Iris pigment epithelial cell (primary cell): ENCODE measurements at places on chromosomes 6 and 20.

DNA sequence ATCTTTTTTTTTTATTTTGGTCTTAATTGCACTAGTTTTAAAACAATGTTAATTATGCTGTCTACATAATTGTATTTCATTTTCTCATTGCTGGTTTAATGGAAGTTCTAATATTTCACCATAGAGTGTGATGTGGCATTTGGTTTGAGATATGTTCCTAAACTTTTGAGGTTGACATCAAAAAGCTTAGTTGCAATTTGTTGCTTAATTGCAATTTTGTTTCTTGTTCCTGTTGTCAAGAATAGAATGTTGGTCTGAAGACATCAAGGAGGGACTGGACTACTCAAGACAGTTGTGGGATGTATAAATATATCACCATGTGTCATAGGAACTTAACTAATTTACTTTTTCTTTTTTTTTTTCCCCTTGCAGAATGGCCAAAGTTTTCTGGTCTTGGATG lies 12.5 kb downstream of the HSF2 start:
- no peak for DNase-seq

- DNase-seq = no peak
Measured at GRCh38 chr6:75199889-75200288, 6.0 kb downstream of the COL12A1 start.

DNA sequence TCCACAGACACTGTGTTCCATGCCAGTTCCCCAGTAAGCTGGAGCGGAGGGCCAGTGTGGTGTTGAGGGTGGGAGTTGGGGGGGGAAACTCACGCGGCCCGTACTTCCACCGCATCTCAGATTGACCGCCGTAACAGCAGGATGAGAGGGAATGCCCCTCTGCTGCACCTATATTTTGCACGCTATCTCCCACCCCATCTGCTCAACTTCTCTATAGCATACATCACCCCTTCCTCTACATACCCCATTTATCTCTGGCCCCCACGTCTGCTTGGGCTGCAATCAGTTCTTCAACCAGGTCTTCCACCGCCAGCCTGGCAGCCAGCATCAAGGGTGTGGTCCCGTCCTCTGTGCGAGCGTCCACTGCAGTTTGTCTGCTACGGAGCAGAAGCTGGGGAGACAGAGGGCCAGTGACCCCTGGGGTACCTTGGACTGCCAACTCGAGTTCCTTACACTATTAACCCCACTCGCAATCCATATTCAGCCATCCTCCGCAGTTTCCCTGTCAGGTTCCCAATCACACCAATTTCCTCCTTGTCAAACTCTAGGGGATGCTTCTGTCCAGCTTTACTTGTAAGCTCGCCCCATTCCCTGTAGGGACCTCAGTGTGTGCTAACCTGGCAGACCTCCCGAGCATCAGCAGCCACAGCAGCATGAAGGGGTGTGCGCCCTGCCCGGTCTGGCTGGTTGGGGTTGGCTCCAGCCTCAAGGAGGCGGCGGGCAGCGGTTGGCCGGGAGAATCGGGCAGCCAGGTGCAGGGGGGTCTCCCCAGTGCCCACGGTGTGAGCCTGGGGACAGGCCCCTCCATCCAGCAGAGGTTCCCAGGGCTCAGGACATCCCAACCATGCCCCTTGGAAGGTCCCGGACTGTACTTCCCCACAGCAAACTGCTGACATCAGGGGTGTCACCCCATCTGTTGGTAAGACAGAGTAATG lies 4.5 kb upstream of the GPSM3 start:
- peak; percentile 21 for DNase-seq

- DNase-seq = peak; percentile 45
Measured at GRCh38 chr6:1255636-1256365, 56.1 kb upstream of the FOXQ1 start.

- DNase-seq = no peak
Measured at GRCh38 chr6:157265635-157266034, 57.7 kb downstream of the TMEM242 start.

GRCh38 chr6:15297895-15298590 lies 52.2 kb downstream of the JARID2 start:
- DNase-seq = peak; percentile 58

DNA sequence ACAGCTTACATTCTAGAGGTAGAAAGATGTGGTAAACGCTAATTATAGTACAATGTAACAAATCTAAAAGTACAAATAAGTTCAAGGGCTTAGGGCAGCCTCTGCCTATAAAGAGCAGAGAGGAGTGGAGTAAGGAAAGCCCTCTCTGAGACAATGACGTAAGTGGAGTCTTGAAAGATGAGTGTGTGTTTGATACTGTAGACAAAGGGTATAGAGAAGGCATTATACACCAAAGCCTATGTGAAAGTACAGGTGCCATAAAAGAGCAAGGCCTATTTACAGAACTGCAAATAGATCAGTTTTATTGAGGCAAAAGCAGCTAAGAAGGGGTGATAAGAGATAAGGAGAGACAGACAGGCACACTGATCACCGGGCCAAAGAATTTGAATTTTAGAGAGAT lies 10.9 kb downstream of the GOPC start:
- peak; percentile 57 for DNase-seq

GRCh38 chr6:83976037-83976755 lies 57.4 kb upstream of the MRAP2 start:
- no peak for DNase-seq

DNA sequence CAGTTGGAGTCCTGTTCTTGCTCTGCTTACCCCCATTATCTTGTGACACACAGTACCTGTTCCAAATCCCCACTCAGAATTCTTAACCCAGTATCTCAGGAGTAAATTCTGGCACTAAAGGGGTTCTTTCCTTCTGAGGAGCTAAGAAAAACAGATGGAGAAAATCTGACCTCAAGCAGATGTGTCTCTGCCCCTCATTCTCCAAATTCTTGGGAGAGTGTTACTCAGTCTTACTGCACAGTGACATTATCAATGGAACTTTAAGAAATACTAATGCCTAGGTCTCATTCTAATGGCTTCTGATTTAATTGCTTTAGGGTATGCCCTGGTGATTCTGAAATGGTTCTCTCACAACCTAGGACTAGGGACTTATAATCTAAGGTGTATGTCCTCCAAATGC lies 40.6 kb upstream of the PTPRK start:
- no peak for DNase-seq

GRCh38 chr6:16108921-16109658 lies 19.8 kb upstream of the MYLIP start:
- no peak for DNase-seq

DNA sequence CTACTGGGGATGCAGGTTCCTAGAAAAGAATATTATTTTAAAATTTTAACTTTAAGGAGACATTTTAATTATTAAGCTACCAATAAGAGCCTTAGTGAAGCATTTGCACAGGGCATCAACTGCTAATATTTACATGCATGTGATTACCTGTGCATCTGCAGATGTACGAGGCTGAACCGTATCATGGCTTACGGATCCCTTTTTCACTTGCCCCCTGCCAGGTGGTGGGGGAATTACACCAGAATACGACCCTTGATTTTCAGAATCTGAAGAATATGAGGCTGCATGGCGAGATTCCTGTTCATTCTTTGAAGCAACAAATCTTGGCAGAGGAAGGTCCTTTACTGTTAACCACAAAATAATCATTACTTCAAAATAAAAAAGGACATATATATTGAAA lies 42.7 kb downstream of the REPS1 start:
- no peak for DNase-seq

DNA sequence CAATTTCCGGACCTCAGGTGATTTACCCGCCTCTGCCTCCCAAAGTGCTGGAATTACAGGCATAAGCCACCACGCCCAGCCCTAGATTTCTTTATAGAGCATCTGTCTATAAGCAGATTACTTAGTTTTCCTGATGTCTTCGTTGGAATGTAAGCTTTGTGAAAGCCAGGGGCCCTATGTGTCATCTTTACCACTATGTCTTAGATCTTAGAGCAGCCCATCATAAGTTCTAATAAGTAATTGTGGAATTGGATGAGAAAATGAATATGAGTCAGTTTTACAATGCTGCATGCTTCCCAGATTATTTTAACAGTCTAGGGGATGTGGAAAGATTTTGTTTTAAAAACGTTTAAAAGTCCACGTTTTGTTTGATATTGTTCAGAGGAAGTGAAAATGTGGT lies 9.1 kb upstream of the ZBTB2 start:
- DNase-seq = peak; percentile 82

DNA sequence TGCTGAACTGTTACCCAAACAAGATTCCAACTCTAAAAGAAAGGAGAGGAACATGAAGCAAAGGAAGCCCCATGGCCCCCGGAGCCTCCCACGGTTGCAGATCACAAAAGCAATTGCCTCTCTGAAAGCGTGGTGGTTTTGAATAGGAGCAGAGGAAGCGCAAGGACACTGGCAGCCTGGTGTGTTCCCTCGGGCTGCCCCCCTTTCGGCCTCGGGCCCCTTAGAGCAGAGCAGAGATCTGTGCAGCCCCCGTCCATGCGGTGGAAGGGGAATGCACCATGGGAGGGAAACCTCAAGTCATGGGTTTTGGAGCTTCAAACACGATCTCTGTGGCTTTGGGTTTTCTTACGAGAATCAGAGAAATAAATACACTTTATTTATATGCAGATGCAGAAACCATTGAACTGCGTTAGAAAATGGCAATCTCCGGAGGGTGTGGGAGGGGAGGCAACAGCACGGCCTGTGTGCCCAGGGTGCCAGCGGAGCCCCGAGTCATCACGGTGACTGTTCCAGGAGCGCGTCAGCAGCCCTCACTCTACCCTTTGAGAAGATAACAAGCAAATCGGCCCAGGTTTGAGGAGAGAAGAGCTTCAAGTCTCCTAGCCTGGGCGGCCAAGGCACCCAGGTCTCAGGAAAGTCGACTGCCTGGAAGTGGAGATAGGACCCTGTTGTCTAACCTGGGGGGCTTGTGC lies 20.5 kb downstream of the FOXF2 start:
- no peak for DNase-seq

DNA sequence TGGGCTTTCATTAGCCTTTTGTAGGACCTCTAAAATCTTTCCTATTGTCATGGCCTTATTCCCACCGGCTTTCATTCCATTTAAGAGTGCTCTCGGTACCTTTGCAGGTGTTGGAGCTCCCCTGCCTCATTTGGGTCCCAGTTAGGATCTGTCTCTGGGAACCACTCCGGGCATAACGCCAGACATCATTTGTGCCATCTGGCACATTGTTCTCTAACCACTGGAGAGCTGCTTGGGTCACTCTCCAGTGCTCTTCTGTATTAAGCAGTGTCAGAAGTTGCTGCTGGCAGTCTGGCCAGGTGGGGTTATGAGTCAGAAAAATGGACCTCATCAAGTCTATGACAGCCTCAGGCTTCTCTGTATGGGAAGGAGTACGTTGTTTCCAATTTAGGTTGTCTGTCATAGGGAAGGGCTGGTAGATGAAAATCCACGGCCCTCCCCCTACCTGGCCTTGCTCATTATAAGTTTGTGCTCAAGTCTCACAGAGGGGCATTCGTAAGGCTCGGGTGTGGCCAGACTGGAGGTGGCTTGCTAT lies 62.9 kb upstream of the MOCS1 start:
- no peak for DNase-seq

GRCh38 chr6:39366931-39367618 lies 44.6 kb upstream of the KCNK16 start:
- no peak for DNase-seq

- no peak for DNase-seq
Measured at GRCh38 chr6:4939241-4939640, 64.6 kb downstream of the RPP40 start.

GRCh38 chr6:33925936-33926335 lies 122.1 kb upstream of the MLN start:
- DNase-seq = no peak

DNA sequence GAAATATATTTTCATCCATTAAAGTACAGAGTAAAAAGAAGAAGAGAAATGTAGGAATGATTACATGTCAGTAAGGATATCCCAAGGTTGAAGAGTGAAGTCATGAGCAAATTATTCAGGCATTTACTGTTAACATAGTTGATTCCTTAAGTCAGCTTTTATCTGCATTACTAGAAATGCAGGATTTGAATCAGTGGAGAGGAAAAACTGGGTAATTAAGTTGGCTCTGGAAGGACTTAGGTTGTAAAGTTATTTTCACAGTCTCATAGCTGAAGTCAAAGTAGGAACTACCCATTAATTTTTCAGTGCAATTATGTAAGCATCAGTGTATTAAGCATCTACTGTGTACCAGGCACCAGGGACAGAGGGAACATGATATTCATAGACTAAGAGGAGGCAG lies 7.8 kb downstream of the NAA20 start:
- peak; percentile 72 for DNase-seq

GRCh38 chr6:28856620-28857005 lies 67.2 kb downstream of the TRIM27 start:
- no peak for DNase-seq

GRCh38 chr20:53613748-53614147 lies 20.1 kb upstream of the ZNF217 start:
- DNase-seq = no peak

DNA sequence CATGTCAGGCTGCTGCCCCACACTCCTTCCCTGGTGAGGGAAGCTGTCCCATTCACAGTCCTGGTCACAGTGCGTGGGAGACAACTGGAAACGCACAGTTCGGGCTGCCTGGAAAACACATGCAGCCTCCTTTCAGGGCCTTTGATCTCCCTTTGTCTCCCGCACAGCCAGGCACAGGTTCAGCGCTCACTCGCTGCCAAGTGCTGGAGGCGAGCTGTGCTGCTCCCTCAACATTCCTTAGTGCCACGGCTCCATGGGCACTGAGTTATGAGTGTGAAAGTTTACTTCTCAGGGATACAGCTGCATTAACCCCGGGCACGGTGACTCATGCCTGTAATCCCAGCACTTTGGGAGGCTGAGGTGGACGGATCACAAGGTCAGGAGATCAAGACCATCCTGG lies 9.1 kb downstream of the YTHDF1 start:
- peak; percentile 55 for DNase-seq

DNA sequence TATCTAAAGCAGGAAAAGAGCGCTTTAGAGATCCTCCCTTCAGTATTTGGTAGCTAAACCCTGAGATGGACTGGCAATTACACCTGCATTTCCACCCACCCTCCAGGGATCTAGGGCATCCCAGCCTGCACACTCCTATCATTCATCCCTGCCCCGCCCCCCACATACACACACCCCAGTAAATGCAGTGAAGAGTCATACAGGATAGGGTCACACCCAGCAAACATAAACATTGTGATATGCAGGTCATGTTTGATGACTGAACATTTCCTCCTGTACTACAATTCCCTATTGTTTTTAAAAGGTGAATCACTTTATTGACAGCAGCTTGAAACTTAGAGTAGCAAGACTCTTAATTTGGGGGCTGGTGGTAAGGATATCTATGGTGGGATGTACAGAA lies 112.9 kb downstream of the FOXO3 start:
- no peak for DNase-seq

- no peak for DNase-seq
Measured at GRCh38 chr6:73231986-73232391, 6.7 kb upstream of the KHDC1L start.

- DNase-seq = no peak
Measured at GRCh38 chr6:149474108-149474935, 10.5 kb downstream of the ZC3H12D start.

- DNase-seq = no peak
Measured at GRCh38 chr6:150391414-150391813, 22.6 kb downstream of the IYD start.
